ENCODE measurements at places on chromosomes 13 and 19.

DNA sequence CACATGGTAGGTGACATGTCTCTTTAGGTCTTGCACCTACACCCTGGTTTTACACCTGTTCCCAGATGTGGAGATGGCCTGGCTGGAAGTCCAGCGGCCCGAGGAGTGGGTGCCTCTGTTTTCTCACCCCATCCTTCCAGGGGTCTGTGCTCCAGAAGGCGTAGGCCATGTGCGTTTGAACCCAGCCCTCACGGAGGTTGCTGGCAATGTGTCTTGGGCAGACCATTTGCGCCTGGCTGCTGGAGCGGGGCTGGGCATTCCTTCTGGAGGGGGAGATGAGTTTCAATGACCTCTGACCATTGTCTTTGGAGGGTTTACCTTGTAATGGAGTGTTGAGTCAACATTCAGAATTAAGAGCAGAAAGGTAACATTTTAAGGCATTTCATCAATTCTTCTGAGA lies 54.8 kb upstream of the ZNF536 start:
- DNase-seq: no peak

DNA sequence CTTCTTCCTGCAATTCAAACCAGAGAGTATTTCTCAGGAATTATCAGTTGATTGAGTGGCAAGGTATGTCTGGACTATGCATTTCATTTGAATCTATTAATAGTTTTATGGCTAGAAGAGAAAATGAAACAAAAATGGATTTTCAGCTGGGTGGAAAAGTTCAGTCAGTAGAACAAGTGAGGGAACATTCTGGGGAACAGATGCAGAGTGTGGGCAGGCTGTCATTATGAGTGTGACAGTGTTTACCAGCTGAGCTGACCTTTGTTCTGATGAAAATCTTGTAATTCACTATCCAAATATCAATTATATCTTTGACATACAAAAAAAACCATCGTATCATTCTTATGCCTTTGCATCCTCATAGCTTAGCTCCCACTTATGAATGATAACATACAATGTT lies 2.6 kb upstream of the CLC start:
- DNase-seq: no peak

DNA sequence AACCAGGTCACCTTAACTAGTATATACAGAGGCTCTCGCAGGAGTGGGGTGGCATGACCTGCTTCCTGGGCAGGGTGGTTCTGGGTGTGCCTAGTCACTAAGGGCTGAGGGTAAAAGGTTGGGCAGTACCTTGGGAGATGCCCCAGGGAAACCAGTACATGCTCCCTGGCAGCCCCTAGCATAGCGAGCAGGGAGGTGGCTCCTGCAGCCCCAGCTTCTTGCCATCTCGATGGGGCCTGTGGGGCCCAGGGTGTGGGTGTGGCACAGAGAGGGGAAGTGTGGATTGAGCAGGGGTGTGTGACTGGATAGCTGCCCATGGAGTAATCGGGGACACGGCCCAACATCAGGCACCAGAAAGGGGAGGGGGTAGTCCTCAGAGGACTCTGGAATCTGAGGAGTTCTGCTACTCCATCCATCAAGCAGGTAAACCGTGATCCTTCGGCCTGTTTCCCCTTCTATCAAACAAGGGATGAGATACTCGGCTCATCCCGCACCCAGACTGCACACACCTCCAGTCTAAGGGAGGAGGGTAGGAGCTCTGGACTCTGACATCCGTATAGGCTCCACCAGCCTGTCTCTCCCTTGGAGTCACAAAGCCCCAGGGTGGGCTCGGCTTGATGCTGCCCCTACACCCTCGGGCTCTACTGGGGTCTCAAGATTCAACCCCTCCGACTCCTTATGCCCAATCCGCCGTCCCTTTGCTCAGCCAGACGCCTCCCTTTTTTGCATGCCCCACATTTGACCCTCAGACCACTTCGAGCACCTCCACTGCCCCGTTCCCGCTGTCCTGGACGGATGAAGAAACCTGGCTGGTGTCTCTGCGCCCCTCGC lies 1.1 kb downstream of the ZBTB45 start:
- no peak for DNase-seq

- DNase-seq: no peak
Measured at GRCh38 chr13:51630288-51630615, 46.0 kb downstream of the WDFY2 start.

GRCh38 chr19:16790051-16790450 lies 39.1 kb upstream of the SIN3B start:
- DNase-seq: no peak

DNA sequence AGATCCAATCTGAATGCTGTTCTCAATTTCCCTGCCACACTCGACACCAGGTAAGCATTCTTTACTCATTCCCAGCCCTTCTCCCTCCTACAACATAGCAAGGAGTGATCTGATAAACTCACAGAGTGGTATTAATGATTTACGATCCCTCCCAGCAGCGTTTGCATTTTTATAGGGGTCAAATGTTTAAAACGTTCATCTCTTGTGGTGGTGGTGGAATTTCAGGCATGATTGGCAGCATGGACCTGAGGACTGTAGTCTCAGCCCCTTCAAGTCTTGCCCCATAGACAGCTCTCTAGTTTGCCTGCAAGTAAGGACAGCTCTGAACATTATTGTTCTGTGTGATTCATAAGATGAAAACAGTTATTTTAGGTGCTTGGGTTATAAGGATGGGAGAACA lies 565.7 kb downstream of the EFNB2 start:
- no peak for DNase-seq

GRCh38 chr19:14563989-14564651 lies 7.7 kb downstream of the NDUFB7 start:
- DNase-seq: no peak

GRCh38 chr13:74768521-74769085 lies 634.4 kb upstream of the KLF12 start:
- DNase-seq: no peak

GRCh38 chr13:82002710-82003109 lies 1661.8 kb upstream of the SPRY2 start:
- no peak for DNase-seq

DNA sequence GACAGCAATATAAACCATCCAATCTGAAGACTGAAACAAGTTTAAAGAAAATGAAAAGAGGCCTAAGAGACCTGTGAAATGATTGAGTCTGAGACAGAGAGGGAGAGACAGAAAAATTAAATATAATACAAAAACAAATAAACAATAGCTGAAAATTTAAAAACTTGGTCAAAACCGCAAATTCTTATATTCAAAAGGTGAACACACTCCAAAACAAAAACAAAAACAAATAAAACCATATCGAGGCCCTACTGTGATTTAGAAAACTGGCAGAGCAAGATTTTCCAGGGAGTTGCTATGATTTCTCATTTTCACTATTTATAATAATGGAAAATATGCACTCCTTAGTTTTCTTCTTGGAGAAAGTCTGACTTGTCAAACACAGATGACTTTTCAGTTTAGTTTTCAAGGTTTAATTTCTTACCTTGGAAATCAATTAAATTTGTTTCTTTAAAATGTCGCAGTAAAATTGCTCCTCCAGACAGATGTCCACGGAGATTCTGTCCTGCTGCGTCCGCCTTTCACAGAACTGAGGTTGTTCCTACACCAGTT lies 1420.3 kb downstream of the UQCRFS1 start:
- no peak for DNase-seq

- no peak for DNase-seq
Measured at GRCh38 chr13:102470283-102470917, 68.6 kb upstream of the FGF14 start.

DNA sequence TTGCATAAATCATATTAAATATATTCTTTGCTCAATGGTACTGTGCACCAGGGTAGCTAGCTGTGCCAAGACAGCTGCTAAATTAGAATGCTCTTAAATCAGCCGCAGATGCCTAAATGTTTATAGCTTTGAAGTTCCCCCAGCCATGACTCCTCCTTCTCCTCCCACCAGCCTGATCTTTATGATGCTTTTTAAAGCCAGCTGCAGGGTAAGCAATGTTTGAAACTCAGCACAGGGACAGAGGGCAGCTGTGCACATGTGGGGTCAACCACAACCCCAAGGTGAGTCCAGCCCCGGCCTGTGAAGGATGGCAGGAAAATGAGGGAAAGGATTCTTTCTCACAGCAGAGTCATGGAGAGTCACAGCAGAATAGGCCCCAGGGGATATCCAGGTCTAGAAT lies 635.7 kb downstream of the UQCRFS1 start:
- no peak for DNase-seq

DNA sequence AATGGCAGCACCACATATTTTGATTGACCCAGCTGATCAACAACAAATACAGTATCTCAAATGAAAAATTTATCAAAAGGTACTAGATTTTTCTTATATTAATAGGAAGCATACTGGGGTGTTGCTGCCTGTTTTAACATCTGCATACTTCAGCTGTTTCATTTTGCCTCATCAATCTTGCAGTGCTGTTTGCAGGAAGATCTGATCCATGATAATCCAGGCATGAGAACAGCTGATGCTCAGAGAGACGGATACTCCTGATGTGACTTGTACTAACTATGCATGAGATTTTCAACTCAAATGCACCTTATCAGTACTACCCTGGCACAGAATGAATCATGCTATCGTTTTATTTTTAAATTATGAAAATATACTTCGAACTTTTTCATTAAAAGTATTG lies 2136.8 kb downstream of the PCDH9 start:
- no peak for DNase-seq
